Activated T-cell treated with anti-CD3 and anti-CD28 coated beads for 4 hours (primary cell): ENCODE measurements at places on chromosomes 3 and 15.
A peak's percentile ranks its signal among the peaks of the same experiment; 100 is the strongest.

DNA sequence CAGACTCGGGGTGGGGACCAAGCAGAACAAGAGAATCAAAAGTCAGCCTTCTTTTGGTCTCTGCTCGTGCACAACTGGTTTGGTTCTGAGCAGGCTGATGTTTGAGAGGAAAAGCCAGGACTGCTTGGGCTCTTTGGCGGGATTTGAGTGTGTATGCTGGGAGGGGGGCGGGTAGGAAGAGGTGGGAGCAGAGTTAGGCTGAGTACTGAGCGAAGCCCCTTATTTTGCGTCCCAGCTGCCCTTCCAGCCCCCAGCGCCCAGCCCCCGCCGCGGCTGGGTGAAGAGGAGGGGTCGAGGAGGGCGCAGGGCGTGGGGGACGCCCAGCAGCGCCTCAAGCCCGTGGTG, 153.5 kb upstream of the GOLIM4 start:
- DNase-seq: no peak

DNA sequence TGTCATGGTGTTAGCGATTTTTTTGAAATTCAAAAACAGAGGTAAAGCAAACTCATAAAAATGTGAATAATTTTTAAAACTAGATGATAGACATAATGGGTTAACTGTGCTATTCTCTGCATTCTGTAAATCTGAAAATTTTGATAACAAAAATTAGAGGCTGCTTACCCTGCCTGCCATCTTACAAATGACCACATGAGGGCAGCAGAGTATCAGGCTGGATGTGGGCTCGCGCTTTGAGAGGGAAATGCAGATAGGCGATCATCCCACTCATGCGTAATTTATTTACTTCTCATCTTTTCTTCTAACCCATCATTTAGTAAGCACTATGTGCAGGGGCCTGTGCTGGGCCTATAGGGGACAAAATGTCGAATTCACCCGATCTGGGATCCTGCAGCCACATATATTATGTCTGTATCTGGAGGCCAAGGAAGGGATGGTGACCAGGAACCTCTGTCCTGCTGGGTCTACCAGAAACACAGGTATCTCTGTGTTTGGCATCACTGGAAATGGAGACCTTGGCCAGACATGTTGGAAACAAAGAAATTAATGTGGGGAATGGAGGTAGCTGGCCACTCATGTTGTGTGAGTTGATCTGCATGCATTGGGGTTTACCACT, 7.8 kb upstream of the RAD18 start:
- DNase-seq: peak; percentile 72

GRCh38 chr3:194738254-194739093, 52.8 kb downstream of the FAM43A start:
- no peak for DNase-seq

DNA sequence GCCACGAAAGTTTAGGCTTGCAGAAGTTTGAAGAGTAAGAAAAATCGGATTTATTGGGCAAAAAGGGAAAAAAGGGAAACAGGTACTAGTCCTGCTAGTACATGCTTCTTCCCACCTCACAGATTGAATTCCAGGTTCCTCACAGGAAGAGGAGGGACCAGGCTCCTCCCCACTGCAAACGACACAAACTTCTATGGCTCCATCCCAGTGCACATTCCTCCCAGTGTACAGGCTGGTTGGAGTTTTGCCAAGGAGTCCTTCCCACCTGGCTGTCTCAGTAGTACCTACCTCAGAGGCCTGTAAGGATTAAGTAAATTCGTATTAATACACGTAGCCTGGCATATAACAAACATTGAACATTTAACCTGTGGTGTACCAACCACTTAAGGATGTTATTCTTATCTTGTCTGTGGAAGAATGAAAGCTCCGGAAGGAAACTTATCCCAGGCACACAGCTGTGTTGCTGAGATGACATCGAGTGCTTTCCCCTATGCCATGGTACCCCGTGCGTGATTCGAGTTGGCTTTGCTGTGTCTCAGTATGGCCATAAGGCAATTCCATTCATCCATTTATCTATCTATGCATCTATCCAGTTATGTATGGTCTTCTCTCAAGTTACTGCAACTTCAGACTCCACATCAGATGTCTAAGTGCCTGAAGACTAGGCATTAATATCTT, 294.3 kb downstream of the LRTM1 start:
- DNase-seq: no peak

DNA sequence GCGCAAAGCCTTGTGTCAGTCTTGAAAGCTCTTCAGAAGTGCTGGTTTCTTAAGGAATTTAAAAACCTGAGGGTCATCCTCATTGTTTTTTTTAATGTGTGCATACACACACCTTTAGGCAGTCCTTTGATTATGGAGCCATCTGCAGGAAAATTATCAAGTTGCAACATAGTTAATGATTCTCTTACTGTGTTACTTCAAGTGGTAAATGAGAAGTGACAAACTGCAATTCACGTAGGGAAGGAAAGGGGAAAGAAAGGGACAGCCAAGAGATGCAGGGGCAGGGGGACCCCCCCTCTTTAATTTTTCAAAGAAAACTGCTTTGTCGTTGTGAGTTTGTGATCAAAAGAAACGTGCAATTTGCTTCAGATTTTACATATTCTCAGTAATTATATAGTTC, 162.4 kb upstream of the CGNL1 start:
- DNase-seq: no peak

GRCh38 chr3:185709251-185709955, 115.4 kb downstream of the IGF2BP2 start:
- no peak for DNase-seq

GRCh38 chr15:53910236-53910849, 67.9 kb upstream of the UNC13C start:
- no peak for DNase-seq

DNA sequence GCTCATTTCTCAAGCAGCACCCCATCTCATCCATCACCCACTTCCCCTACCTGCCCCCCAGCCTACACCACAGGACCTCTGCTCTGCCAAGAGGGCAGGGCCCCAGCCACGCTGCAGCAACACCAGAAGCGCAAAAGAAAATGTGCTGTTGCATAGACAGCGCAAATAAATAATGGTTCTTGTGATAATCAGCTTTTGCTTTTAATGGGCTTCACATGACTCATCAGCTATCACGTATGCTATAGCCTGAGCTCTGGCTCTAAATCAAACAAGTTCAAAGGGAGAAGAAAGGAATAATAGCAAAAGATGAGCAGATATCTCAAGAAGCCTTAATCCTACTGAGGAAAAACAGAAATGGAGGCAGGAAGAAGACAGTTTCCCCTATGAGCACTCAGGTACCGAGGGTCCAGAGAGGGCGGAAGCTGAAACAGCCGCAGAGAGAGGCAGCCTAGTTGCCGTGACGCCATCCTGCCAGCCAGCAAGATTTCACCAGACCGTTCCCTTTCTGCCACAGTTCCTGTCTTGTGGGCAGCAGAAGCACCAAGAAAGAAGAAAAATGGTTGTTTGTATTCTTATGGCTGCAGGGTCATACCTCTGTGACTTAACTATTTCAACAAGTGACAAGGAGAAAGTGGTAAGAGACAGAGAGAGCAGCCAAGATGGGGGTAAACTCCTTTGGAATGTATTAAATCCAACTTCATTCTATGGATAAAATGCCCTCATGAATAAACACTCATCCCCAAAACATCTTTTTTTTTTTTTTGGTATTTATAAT, 22.0 kb downstream of the RAB27A start:
- DNase-seq: no peak

- no peak for DNase-seq
Observed at GRCh38 chr3:181534781-181535221, 176.9 kb upstream of the SOX2 start.

DNA sequence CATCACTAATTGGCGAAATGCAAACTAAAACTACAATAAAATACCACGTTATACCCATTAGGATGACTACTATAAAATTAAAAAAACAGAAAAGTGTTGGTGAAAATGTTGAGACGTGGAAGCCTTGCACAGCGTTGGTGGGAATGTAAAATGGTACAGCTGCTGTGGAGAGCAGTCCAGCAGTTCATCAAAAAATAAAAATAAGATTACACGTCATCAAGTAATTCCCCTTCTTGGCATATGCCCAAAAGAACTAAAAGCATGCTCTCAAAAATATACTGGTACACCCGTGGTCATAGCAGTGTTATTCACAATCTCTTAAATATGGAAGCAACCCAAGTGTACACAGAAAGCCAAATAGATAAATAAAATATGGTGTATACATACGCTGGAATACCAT, 71.8 kb upstream of the NDN start:
- DNase-seq: no peak

- DNase-seq: no peak
Observed at GRCh38 chr3:167095976-167096375, 284.1 kb downstream of the ZBBX start.

GRCh38 chr3:151960961-151961580, 87.6 kb downstream of the SUCNR1 start:
- DNase-seq: no peak

- no peak for DNase-seq
Observed at GRCh38 chr3:48502728-48503168, 1.2 kb downstream of the SHISA5 start.

GRCh38 chr3:184506561-184506991, 55.0 kb upstream of the EPHB3 start:
- no peak for DNase-seq

DNA sequence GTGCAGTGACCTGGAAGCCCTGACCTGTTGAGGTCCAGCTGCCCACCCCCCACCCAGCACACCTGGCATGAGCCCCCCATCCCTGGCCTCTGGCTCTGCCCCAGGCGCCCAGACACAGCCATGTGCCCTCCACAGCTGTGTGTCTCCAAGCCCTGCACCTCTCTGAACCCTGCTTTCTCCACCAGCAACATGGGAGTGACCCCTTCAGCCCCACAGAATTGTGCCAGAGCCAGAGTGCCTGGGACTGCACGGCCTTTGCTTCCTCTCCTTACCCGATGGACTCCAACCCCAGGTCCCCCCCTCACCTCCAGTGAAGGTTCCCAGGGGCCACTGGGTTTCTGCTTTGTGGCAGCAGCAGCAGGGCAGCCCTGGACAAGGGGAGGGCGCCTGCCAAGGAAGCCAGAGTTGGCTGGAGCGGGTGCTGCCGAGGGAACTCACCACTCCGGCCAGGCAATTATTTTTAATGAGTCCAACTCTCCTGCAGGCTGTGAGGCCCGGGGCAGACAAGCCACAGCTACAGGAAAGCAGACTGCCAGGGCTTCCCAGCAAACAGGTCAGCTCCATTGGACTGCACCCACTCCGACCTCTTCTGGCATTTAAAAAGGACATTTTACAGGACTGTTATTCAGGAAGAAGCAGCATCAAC, 24.1 kb downstream of the PRR20G start:
- DNase-seq: no peak

GRCh38 chr3:141940194-141940776, 63.8 kb downstream of the ATP1B3 start:
- no peak for DNase-seq

- DNase-seq: no peak
Observed at GRCh38 chr3:195120267-195120601, 150.7 kb downstream of the XXYLT1 start.

GRCh38 chr3:146115619-146116018, 45.4 kb downstream of the PLOD2 start:
- no peak for DNase-seq

- DNase-seq: no peak
Observed at GRCh38 chr3:149091983-149092382, 5.7 kb upstream of the HLTF start.

DNA sequence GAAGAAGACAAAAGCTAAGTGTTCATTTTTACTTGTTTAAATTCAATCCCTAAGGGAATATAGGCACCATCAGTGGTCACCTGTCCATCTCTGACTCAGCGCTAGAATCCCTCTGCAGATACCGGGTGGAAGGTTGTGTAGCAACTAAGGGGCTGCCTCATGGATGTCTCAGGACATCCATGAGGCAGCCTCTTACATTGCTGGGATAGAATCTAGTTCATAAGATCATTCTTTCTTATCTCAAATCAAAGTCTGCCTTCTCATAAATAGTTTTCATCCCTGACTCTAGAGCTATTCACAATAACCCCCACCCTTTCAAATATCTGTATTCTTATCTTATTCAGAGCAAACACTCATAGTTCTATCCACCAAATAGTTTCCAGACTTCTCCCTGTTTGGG, 38.1 kb downstream of the HSPBAP1 start:
- no peak for DNase-seq

DNA sequence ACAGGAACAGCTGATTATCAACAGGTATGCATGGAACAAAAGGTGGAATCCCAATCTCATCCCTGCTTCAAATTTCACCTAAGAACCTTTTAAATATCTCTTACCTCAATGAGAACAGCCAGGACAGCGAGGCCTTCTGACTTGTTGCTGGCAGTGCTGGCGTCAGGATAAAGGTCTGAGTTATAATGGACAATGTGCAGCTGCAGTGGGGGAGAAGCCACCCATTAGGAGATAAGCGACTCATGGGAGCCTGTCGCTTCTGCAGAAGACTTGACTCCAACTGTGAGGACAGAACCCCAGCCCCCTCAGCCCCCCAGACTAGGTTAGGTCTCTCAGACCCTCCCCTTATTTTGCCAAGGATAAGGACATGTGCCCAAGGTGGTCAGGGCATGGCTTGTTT, 39.7 kb downstream of the CA12 start:
- no peak for DNase-seq

GRCh38 chr3:143783851-143784370, 64.4 kb downstream of the SLC9A9 start:
- DNase-seq: no peak

DNA sequence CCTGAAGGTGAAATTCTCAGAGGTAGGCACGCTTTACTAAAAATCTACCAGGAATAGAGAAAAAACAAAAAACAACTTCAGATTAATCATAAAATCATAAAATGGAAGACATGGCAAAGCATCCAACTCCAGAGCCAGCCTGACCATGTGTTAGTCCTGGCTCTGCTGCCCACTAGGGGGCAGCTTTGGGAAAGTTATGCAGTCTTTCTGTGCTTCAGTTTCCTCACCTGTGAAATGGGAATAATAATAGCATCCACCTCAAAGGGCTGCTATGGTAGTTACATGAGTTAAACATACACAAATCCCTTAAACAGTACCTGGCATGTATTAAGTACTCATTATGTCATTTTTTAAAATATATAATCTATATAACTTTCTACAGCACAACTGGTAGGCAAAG, 52.3 kb downstream of the WNT5A start:
- DNase-seq: no peak
